ENCODE measurements at places on chromosomes 7 and 10.

DNA sequence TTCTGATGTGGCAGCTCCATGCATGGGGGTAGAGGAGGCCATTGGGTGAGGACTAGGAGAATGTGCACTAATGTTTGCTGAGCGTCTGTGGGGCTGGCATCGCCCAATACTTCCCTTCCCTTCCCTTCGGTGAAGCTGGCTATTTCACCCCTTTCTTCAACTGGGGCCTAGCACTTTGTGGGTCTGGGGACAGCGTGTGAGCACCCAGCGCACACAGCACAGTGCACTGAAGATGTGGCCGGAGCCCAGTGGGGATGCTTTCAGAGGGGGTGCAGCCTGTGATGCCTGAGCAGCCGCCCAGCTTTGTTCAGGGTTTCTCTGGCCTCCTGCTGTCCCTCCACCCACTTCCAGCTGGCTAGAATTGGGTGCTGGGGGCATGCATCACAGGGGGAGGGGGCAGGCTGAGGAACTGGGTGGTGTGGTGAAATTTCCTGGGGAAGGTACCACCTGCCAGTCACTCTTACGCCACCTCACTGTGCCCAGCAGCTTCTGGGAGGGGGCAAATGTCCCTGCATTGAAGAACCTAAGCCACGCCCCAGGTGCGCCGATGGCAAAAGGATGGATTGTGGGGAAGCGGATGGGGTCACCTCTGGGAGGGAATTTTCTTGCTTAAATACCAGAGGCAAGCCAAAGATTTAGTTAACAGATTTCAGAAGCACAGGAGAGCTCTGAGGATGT, 45.5 kb downstream of the CLEC2L start:
- DNase-seq, result no peak

GRCh38 chr7:74570533-74571156, 86.9 kb upstream of the GTF2I start:
- DNase-seq, result no peak

GRCh38 chr7:152909683-152910544, 150.4 kb downstream of the ACTR3B start:
- no peak for DNase-seq

DNA sequence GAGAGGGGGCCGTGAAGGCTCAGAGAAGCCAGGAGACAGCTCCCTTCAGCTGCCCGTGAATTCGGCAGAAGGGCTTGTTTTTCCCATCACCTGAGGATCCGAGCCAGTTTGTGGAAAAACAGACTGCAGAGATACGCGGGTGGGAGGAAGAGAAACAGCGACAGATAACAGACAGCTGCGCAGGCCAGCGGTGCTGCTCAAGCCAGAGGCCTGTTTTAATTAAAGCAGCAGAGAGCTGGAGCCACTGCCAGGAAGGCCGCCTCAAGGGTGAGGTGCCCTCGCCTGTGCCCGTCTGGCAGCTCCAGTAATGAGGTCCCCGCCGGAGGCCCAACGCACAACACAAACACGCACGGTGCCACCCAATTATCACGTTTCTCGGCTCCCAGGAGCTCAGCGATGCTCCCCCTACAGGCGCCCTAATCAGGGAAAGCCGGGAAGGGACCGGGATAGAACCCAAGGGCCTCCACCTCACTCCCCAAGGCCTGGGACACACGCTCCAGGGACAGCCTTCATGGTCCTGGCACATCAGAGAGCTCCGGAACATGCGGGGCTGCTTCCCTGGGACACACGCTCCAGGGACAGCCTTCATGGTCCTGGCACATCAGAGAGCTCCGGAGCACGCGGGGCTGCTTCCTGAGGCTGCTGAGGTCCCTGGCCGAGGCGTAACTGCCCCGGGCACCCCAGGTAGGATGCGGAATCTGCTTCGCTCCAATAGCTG, 60.6 kb upstream of the DNAAF5 start:
- no peak for DNase-seq

DNA sequence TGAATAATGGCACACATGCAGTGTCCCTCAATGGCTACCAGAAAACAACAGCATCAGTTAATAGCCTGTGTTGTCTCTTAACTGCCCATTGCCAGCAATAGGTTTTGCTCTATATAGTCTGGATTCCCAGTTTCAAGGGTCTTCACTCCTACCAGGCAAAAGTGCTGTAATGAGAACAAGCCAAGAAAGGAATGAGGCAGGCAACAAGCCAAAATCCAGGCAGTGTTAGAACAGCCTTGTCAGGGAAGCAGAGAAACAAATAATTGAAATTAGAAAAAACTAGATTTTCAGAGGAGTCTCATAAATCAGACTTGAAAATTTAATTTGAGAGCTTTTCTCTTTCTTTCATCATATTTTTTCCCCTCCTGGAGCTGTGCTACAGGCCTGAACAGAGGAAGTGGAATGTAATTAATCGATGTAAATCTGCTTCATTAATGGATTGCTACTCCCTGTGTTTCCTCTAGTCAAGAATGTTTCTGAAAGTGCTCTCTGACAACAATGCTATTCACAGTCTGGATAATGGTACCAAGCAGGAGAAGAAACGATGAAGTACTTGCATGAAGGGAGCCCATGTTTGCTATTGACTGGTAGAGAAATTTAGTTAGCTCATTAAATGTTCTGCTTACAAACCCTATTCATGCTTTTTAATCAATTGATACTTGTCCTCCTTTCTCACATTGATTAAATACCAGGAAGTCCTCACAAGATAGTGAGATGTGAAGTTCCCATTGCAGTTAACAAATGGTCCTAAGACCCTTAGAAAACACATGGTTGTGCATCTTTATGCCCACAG, 202.0 kb upstream of the LRRTM3 start:
- DNase-seq, result no peak

- no peak for DNase-seq
These were observed 100.3 kb downstream of the FAS start for GRCh38 chr10:89090756-89091445.

Data from caudate nucleus (tissue), 63 donors.